Activated CD8-positive, alpha-beta memory T cell treated with anti-CD3 and anti-CD28 coated beads for 4 hours (primary cell): ENCODE measurements at places on chromosomes 5 and 9.
A peak's percentile ranks its signal among the peaks of the same experiment; 100 is the strongest.

- DNase-seq: no peak
Observed at GRCh38 chr5:139952574-139952973, 90.5 kb downstream of the NRG2 start.

DNA sequence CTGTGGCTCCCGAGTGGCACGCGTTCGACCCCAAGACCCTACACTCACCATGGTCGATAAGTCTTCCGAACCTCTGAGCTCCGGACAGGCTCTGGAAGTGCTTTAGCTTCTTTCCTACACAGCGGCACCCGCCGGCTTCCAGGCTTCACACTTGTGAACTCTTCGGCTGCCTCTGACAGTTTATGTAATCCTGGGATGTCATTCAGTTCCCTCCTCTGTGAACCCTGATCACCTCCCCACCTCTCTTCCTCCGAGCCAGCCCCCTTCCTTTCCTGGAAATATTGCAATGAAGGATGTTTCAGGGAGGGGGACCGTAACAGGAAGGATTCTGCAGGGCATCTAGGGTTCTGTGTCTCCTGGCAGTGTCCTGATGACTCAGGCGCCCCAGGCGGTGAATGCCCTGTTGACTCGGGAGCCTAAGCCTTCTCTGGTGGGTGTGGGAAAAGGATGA lies at the start of gene CD14:
TSS of gene CD14 (minus strand) at position 155 of the 451 bp plus-strand sequence. CDS start at position 51, 104 bp downstream.
- DNase-seq: no peak

- DNase-seq: no peak
Observed at GRCh38 chr5:149030392-149030791, 32.5 kb downstream of the SH3TC2 start.

GRCh38 chr5:16981700-16982099 lies 45.6 kb upstream of the MYO10 start:
- no peak for DNase-seq

GRCh38 chr5:10339958-10340357 lies 13.5 kb upstream of the MARCHF6 start:
- no peak for DNase-seq

GRCh38 chr9:2018764-2019558 lies 3.8 kb downstream of the SMARCA2 start:
- DNase-seq: no peak

DNA sequence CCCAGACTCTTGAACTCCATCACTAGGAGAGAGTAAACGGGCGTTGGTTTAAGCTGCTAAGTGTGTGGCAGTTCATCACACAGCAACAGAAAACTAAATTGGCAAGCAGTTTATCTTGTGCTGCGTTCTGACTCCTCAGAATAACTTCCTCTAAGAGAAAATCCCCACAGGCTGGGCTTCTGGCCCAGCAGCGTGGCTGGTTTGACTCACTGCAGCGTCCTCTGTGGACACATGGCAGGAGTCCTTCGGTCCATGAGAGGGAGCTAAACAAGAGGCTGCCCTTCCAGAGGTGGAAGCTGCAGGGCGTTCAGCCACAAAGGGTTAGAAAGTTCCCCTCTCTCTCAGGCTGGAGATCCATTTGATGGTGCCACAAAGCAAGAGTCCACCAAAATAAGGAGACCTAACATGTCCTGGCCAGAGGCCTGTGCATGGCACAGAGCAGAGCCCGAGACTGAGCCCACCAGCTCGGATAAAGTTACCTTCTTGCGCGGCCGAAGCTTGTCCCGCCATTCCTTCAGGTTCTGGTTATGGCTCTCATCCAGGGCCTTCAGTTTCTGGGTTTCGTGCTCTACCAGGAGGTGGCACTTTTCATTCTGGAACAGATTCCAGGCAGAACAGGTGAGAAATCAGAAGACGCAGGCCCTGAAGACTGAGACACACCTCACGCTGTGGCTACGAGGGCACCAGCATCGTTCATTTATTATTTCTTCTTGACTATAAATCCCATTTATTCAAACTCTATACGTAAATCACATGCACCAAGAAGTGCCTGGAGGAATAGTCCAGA lies 46.2 kb upstream of the FBXW11 start:
- no peak for DNase-seq

- peak; percentile 57 for DNase-seq
Observed at GRCh38 chr5:138654281-138654867, 79.2 kb upstream of the HSPA9 start.

- DNase-seq: no peak
Observed at GRCh38 chr5:132013711-132014110, 2.3 kb upstream of the ACSL6 start.

GRCh38 chr9:2023532-2023931 lies 8.4 kb downstream of the SMARCA2 start:
- no peak for DNase-seq

DNA sequence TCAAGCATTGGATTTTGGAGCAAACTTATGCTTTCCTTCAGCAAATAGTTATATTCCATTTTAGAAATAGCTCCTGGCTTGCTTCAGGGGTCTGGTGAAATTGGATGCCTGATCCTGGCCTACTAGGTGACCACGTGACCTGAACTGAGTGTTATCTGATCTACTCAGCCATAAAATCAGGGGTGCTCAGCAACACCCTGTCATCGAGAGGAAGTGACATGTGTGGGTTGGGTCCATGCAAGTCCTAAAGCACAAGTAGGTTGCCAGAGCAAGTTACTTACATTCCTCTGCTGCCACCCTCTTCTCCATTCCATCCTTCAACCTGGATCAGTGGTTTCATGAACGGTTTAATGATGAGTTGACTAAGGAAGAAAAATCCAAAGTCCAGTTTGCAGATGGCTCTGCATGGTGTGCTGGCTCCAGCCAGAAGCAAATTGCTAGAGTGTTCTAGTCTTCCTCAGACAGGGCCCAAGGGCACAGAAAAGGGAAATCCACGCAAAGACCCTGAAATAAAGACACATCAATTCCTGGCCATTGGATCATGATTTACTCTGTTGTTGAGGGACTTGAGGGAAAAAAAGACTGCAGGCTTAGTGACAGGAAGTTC lies 2.8 kb upstream of the FAM193B start:
- DNase-seq: no peak

DNA sequence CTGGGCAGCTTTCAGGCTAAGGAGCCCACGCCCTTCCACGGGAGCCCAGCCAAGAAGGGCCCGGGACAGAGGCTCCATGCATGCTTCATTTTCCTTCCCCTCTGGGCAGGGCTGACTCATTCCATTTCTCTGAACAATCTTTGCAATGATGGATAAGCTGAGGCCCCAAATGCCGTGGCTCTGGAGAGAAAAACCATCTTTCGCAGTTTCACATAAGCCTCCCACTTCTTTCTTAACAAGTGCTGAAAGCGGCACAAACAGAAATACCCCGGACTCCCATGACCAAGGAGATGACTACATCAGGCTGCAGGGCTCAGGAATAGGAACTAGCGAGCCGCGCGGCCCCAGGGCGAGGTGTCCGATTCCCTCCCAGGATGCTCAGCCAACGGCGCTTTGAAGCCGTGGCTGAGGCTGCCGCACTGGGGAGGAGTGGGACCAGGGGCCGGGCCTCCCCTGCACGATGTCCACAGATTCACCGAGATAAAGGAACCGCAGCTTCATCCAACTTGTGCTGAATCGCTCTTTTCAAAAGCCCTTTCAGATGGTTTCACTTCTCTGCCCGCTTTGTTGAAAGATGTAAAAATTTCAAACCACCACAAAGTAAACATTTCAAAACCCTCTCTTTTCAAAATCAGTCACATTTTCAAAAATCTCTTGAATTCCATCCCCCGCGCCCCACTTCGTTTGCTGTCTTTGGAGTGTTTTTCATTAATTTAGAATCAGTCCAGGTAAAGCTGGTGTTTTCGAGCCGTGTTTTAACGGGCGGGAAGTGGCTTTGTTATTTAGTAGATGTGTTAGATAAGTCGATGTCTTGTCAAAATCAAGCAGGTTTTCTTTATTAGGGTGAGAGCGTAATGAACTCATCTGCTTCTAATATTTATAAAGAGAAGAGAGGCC lies 96.5 kb upstream of the LMX1B start:
- no peak for DNase-seq

GRCh38 chr9:128689293-128689774 lies 312 bp downstream of the SET start:
- DNase-seq: peak; percentile 27

DNA sequence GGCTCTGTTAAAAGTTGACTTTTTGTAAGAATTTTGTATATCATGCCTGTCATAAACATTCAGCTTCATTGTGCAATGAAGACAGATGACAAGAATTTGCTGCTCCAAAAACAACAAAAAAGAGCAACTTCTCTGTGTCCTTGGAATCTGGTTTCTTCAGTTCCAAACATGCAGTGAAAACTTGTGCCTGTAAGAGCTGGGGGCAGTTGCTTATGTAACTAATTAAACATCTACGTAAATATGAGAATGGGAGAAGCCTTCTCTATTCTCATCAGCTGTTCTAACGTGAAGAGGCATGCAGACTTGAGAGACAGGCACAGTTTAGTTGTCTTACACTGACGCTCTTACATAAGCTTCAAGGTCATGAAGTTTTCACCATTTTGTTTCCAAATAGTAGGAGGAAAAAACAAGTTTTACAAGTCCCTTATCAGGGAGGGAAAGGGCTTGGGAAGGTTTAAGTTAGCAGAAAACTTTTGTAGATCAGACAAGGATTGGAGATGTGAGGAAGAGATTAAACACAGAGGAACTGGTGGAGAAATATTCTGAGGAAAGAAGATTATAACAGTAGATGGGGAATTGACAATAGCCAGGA lies 170.4 kb downstream of the RFK start:
- no peak for DNase-seq

GRCh38 chr5:42801516-42802166 lies 10.1 kb downstream of the SELENOP start:
- DNase-seq: no peak

DNA sequence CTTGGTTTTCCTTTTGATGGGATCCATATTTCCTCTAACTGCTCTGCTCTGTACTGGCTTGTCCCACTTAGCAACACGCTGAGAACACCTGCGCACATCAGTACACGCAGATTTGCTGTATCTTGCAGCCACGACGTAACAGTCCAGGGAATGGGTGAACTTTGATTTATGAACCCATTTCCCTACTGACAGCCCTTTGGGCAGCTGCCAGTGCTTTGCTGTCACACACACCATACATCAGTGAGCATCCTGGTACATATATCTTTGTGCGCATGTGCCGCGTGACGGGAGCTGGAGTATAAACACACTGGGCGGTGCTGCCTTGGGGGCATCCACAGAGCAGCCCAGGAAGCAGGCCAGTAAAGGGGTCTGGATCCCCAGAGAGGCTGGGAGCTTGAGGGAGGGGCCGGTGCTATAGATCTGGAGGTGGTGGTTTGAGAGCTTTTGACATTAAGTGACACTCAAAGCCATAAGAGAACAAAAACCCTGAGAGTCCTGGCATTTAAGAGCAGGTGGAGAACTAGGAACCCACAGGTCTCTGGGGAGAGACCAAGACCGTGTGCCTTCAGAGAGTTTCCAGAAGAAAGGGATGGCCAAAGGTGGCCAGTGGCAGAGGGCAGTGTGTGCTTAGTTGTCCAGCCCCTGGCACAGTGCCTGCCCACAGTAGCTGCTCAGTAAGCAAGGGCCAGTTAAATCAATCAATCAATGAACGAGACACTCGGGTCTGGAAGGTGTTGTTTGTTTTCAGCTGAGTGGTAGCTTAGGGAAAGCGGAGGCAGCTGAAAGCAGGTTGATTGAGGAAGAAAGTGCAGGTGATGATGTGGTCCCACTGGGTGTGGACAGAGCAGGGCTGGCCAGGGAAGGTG lies 53.7 kb downstream of the LMX1B start:
- DNase-seq: no peak

DNA sequence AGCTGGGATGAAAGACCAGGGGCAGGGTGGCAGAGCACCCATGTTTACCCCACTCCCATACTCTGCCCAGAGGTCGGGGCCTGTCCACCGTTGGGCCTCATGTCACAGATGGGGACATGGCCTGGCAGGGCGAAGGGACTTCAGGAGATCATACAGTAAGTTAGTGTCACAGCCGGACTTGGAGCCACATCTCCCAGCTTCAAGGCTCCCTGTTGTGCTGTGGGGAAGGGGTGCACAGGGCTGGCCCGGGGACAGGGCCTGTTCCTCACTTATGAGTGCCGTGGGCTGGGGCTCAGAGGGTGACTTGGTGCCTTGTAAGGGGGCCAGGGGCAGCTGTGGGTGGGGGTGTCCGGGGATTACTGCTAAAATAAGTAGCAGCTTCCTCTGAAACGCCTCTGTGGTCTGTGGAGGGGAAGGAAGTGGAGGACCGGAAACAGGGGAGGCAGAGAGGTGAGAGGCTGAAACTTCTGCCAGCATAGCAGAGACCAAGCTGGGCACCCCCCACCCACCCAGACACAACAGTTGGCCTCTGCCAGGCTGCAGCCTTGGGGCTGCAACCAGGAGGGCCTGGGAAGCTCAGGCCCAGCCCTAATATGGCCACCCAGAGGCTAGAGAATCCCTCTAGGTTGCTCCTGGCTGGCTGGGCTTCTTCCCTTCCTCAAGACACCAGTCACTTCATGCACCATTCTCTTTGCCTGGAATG lies 41.1 kb upstream of the NEK6 start:
- DNase-seq: peak; percentile 45
